ENCODE measurements at places on chromosomes 3 and 15.

DNA sequence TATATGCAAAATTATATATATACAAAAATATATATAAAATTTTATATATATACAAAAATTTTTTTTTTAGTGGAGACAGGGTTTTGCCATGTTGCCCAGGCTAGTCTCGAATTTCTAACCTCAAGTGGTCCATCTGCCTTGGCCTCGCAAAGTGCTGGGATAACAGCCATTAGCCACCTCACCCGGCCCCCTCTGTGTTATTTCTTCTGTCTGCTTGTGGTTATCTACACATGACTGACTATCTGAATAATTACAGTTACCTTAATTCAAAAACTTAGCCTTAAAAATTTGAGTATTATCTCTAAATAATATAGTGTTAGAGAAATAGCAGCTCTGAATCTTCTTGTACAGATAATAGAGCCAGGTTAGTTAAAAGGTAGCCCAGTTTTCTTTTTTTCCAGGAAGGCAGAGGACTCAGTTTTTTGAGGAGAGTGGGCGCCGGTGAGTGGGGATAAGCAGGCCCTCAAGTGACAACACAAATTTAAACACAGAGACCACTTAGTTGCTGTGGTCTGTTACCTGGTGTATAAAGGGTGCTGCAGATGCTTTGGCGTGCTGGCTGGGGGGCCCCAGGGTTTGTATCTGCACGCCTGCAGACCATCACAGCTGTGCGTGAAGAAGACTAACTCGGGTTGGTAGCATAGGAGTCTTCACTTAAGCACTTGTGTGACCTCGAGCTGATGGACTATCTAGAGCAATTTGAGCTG, 83.7 kb downstream of the TRAK1 start:
- no peak overlapping the region for H3K4me3 ChIP-seq
- H3K27ac ChIP-seq = no peak overlapping the region
- H3K36me3 ChIP-seq = peaks cover 23% of the 10 kb centered on the region

GRCh38 chr3:116947809-116948208, 238.2 kb downstream of the TUSC7 start:
- no peaks in the 10 kb centered on the region for H3K27me3 ChIP-seq

DNA sequence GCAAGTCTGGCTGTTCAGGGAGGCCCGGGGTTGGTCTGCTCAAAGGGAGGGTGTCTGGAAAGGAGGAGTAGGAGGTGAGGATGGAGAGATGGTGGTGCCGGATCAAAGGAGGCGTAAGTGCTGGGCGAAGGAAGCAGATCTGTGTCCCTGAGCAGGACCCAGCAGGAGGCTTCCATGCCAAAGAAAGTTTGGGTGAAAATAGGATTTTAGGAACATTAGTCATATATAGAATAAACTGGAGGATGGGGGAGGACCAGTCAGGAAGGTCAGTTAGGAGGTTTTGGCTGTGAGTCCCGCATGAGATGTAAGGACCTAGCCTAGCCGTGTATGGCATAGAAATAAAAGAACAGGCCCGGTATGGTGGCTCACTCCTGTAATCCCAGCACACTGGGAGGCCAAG, 28.6 kb upstream of the VPS8 start:
- peaks cover 26% of the 10 kb centered on the region for H3K4me1 ChIP-seq
- H3K27me3 ChIP-seq = peaks cover 13% of the 10 kb centered on the region
- DNase-seq = no peak
- no peaks in the 10 kb centered on the region for H3K36me3 ChIP-seq
- H3K4me3 ChIP-seq = no peak overlapping the region
- H3K27ac ChIP-seq = no peak overlapping the region

- peaks cover 34% of the 10 kb centered on the region for H3K27me3 ChIP-seq
- no peak for DNase-seq
- no peak overlapping the region for H3K4me3 ChIP-seq
- H3K36me3 ChIP-seq = no peaks in the 10 kb centered on the region
- H3K4me1 ChIP-seq = peaks cover 12% of the 10 kb centered on the region
These were observed 72.9 kb downstream of the RPN1 start for GRCh38 chr3:128577711-128578110.

DNA sequence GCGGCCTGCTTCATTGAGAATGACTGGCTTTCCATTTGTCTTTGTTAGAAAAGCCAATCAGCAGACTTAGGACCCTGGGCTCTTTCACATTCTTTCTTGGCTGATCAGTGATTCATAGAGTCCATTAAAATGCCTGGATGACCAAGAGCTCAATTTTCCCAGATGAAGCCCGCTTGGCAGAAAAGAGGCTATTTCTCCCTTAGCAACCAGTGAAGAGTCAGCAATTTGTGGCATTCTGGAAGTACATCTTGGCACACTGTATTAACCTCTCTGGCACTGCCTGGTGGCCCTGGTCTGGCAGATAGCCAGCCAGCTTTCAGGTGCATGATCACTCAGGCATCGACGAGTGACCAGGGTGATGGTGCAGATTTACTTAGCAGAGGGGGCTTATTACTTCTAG, 145.7 kb upstream of the PLAAT1 start:
- H3K27ac ChIP-seq = no peak overlapping the region
- no peaks in the 10 kb centered on the region for H3K4me1 ChIP-seq
- H3K27me3 ChIP-seq = no peaks in the 10 kb centered on the region
- DNase-seq = no peak
- no peaks in the 10 kb centered on the region for H3K36me3 ChIP-seq
- no peak overlapping the region for H3K4me3 ChIP-seq

GRCh38 chr15:78537266-78537905, 2.9 kb upstream of the PSMA4 start:
- no peak overlapping the region for H3K27ac ChIP-seq
- DNase-seq = no peak

- peak overlapping the region; percentile 76 for H3K27ac ChIP-seq
- DNase-seq = no peak
- H3K36me3 ChIP-seq = peaks cover 78% of the 10 kb centered on the region
- H3K27me3 ChIP-seq = no peaks in the 10 kb centered on the region
These were observed 27.6 kb downstream of the OPA1 start for GRCh38 chr3:193620650-193621049.

GRCh38 chr3:105824129-105824528, 44.7 kb downstream of the CBLB start:
- H3K27me3 ChIP-seq = no peaks in the 10 kb centered on the region
- H3K36me3 ChIP-seq = peaks cover 78% of the 10 kb centered on the region
- no peak for DNase-seq
- H3K4me1 ChIP-seq = peaks cover 79% of the 10 kb centered on the region
- peak overlapping the region; percentile 13 for H3K4me3 ChIP-seq

- H3K27me3 ChIP-seq = no peaks in the 10 kb centered on the region
- DNase-seq = no peak
- no peaks in the 10 kb centered on the region for H3K36me3 ChIP-seq
- peaks cover 8% of the 10 kb centered on the region for H3K4me1 ChIP-seq
- H3K4me3 ChIP-seq = no peak overlapping the region
These were observed 889.8 kb upstream of the NR2F2 start for GRCh38 chr15:95440712-95441111.

DNA sequence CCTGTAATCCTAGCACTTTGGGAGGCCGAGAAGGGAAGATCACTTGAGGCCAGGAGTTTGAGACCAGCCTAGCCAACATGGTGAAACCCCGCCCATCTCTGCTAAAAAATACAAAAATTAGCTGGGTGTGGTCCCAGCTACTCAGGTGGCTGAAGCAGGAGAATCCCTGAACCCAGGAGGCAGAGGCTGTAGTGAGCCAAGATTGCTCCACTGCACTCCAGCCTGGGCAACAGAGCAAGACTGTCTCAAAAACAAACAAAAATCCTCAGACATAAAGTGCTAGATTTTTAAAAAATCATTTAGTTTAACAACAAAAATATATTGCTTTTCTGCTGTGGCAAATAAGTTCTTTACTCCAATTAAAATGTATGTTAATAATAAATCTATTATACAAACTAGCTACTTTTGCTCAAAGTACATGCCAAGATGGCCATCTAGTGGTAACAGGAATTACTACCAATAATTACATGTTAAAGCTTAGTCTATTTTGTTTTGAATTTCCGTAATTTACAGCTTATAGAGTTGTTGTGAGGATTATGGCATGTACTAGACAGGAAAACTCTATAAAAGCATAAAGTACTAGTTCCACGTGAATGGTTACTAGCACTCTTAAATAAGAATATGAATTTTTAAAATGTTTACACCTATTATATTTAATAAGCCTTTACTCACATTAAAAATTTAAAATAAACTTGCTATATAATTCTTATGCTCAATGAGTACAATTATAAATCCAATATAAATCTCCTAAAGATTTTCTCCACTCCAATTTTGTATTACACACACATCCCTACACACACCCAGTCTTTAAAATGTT, 39.0 kb downstream of the GABPB1 start:
- H3K27me3 ChIP-seq = no peaks in the 10 kb centered on the region
- no peak for DNase-seq
- peaks cover 6% of the 10 kb centered on the region for H3K36me3 ChIP-seq
- H3K27ac ChIP-seq = no peak overlapping the region
- H3K4me1 ChIP-seq = peaks cover 28% of the 10 kb centered on the region

GRCh38 chr15:59329570-59330350, 42.9 kb downstream of the MYO1E start:
- no peak for DNase-seq
- no peaks in the 10 kb centered on the region for H3K36me3 ChIP-seq
- no peak overlapping the region for H3K4me3 ChIP-seq

GRCh38 chr3:188948281-188948996, 223.3 kb upstream of the TPRG1 start:
- no peak for DNase-seq

GRCh38 chr3:182389071-182389815, 404.1 kb upstream of the ATP11B start:
- H3K4me1 ChIP-seq = no peaks in the 10 kb centered on the region
- no peak overlapping the region for H3K4me3 ChIP-seq
- H3K27ac ChIP-seq = no peak overlapping the region
- DNase-seq = no peak
- no peaks in the 10 kb centered on the region for H3K36me3 ChIP-seq
- H3K27me3 ChIP-seq = no peaks in the 10 kb centered on the region

GRCh38 chr3:168342946-168343850, 247.5 kb upstream of the GOLIM4 start:
- no peak overlapping the region for H3K4me3 ChIP-seq
- no peak for DNase-seq
- H3K4me1 ChIP-seq = no peaks in the 10 kb centered on the region

- no peak overlapping the region for H3K27ac ChIP-seq
- peaks cover 13% of the 10 kb centered on the region for H3K4me1 ChIP-seq
- no peaks in the 10 kb centered on the region for H3K27me3 ChIP-seq
- no peaks in the 10 kb centered on the region for H3K36me3 ChIP-seq
These were observed 23.4 kb downstream of the NCEH1 start for GRCh38 chr3:172687501-172687900.

GRCh38 chr15:99566157-99566897, 543 bp downstream of the MEF2A start:
- H3K4me1 ChIP-seq = peaks cover 50% of the 10 kb centered on the region
- no peaks in the 10 kb centered on the region for H3K27me3 ChIP-seq
- H3K4me3 ChIP-seq = peak overlapping the region; percentile 94
- H3K27ac ChIP-seq = peak overlapping the region; percentile 93
- DNase-seq = peak; percentile 57

DNA sequence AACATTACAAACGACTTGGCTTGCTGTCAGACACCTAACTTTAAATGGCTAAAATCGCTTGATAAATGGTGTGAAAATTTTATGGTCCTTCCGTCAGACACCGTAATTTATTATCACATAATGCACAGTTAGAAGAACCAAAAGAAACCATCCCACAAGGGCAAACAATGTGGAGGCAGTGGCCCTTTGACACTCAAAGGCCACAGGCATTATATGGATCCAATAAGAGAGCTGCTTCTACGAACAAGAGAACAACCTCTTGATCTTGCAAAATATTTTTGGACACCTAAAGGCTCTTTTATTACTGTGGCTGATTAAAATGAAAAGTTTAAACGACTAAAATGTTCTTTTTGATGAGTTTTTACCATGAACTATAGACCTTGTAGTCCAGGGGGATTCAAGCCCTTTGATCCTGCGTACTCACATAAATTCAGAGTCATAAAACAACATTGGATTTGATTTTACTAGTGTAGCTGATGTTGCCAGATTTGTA, 202.8 kb downstream of the FMN1 start:
- no peaks in the 10 kb centered on the region for H3K27me3 ChIP-seq
- H3K36me3 ChIP-seq = no peaks in the 10 kb centered on the region
- no peak overlapping the region for H3K4me3 ChIP-seq
- no peak for DNase-seq
- no peaks in the 10 kb centered on the region for H3K4me1 ChIP-seq
- no peak overlapping the region for H3K27ac ChIP-seq

GRCh38 chr3:141421186-141421585, 52.9 kb downstream of the ZBTB38 start:
- H3K27ac ChIP-seq = peak overlapping the region; percentile 47
- no peaks in the 10 kb centered on the region for H3K27me3 ChIP-seq
- DNase-seq = no peak
- H3K36me3 ChIP-seq = peaks cover 39% of the 10 kb centered on the region
- H3K4me1 ChIP-seq = peaks cover 50% of the 10 kb centered on the region

DNA sequence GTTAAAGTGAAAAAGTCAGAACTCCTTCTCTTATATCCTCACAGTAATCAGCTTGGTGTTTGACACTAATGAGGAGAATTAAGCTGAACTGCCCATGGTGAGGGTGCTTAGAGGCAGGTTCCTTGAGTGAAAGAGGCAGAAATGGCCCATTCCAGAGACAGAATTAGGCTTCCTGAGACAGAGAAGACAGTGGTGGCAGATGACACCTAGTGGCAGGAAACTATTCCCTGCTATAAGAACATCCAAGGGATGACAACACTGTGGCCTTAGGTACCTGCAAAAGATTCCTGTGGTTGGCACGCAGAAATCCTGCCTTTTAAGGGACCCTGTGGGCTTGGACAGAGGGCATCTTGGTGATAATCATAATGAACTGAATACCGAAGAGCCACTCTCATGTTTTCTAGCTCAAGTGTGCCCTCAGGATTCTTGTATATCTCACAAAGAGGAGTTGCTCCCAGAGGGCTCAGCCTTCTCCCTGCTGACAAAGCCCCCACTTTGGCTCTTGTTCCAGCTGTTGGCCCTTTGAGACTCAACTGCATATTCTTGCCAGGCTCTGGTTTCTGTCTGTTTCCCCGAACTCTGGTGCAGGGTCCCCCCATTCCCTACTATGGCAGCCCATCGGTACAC, 56.0 kb downstream of the KBTBD12 start:
- H3K36me3 ChIP-seq = no peaks in the 10 kb centered on the region
- no peak for DNase-seq
- no peaks in the 10 kb centered on the region for H3K4me1 ChIP-seq
- H3K27ac ChIP-seq = no peak overlapping the region
- no peak overlapping the region for H3K4me3 ChIP-seq

GRCh38 chr3:141000686-141001085, 50.5 kb upstream of the SPSB4 start:
- H3K27ac ChIP-seq = peak overlapping the region; percentile 19
- H3K27me3 ChIP-seq = no peaks in the 10 kb centered on the region

DNA sequence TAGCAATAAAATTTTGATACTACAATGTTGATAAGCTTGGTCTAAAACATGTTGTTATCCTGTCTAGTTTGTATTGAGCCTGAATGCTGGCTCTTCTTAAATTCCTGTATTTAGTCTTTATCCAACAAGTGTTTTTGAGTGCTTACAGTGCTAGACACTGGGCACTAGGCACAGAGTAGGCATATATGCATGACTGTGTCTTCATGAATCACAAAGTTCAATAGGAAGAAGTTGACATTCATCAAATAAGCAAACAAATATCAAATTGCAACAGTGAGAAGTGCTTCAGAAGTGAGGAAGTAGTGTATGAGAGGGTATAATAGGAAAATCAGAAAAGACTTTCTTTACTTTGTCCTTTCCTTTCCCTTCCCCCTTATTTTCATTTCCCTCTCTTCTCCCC, 6.8 kb downstream of the CD96 start:
- no peak for DNase-seq
- no peak overlapping the region for H3K27ac ChIP-seq
- H3K4me1 ChIP-seq = peaks cover 37% of the 10 kb centered on the region
- H3K4me3 ChIP-seq = no peak overlapping the region
- no peaks in the 10 kb centered on the region for H3K27me3 ChIP-seq
- H3K36me3 ChIP-seq = peaks cover 35% of the 10 kb centered on the region

- no peak for DNase-seq
- H3K27ac ChIP-seq = no peak overlapping the region
- H3K27me3 ChIP-seq = no peaks in the 10 kb centered on the region
- no peaks in the 10 kb centered on the region for H3K4me1 ChIP-seq
- no peak overlapping the region for H3K4me3 ChIP-seq
These were observed 9.6 kb upstream of the AADAC start for GRCh38 chr3:151804267-151804666.
